ENCODE measurements at places on chromosomes 4 and X. TPM values are rescaled to one million over a fixed set of nuclear protein-coding genes. Genes with fewer than 3 reads are reported as not detected.

Gene LANCL3
- 0.26 TPM for polyA plus RNA-seq

Gene LONRF3
- polyA plus RNA-seq = 3.0 TPM

Gene TEC
- polyA plus RNA-seq = 0.49 TPM

Gene HSPA4L
- 7.1 TPM for polyA plus RNA-seq

Gene SLC34A2
- 0.37 TPM for polyA plus RNA-seq

Gene TBC1D8B
- polyA plus RNA-seq = 3.5 TPM

Gene SSX3
- polyA plus RNA-seq = not detected

Gene GSX2
- not detected for polyA plus RNA-seq

Gene COMMD8
- 14.9 TPM for polyA plus RNA-seq

Gene SERTM2
- polyA plus RNA-seq = 1.5 TPM

Gene NEXMIF
- 0.27 TPM for polyA plus RNA-seq

Gene ADH1C
- 7.0 TPM for polyA plus RNA-seq

Gene SLC6A14
- not detected for polyA plus RNA-seq
